ENCODE measurements at places on chromosomes 12 and 14.

- DNase-seq = no peak
Observed at GRCh38 chr12:97471194-97471593, 8.6 kb downstream of the RMST start.

DNA sequence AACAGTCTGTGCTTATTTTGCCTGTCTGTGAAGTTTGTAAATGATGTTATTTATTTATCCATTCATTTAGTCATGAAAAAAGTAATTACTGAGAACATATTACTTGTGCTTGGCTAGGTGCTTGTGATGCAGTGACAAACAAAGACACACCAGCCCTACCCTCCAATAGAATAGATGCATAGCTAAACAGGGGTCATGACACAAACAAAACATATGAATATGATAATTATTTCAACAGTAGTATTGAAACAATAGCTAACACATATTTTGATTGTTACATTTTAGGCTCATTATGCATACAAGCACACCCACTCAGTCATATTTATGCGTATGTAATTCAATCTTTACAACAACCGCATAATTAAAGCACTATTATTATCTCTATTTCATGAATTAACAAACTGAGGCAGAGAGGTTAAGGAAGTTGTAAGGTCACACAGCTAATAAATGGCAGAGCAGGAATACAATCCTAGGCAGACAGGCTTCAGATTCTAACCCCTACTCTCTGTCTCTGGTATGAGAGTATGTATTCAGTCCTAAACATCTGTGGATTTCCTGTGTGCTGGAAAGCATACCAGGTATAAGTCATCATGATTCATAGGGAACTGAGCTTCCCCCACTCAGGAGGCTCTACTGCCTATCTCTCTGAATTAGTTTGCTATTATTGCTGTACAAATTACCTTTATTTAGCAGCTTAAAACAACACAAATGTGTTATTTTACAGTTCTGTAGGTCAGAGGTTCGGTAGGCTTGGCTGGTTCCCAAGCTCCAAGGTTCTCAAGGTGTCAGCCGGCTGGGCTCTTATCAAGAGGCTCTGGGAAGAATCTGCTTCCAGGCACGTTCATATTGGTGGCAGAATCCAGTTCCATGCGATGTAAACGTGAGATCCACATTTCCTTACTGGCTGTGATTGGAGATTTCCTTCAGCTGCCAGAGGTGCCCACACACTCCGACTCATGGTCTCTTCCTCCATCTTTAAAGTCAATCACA, 509.4 kb downstream of the GALC start:
- DNase-seq = no peak

- no peak for DNase-seq
Observed at GRCh38 chr12:54371328-54372112, 7.2 kb upstream of the GPR84 start.

DNA sequence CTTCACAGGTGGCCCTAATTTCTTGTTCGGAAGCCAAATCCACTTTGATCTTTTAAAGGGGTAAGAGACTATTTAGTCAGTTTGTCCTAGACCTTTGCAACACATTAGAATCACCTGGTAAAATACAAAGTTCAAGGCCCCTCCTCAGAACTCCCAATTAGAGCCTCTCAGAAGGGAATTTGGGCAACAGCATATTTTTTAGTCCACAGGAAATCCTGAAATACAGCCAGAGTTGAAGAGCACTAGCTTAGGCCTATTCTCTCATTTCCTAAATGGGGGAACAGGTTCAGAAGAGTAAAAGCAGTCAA, 151.3 kb upstream of the FSCB start:
- DNase-seq = no peak

DNA sequence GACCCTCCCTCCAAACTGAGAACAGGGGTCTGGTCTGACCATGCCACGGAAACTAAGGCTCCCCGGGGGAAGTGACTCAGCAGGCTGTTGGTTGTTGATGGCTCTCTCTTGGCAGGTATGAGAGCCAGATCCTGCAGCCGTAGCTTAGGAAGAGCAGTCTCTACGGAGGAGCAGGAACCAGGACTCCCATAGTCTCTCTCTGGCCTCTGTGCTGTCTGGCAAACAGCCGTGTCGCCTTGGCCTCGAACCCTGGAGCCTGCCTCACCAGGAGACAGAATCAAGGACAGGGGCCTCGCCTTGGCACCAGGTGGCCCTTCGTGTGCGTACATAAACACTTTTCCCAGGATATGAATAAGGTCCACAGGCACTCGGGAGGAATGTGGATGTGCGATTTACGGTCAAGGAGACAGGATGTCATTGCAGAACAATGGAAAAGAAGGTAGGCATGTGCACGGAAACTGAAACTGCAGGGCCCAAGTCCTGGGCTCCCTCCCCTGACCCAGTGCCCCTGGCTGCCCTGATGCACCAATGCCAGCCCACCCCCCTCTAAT, 7.9 kb downstream of the VWF start:
- DNase-seq = no peak

- DNase-seq = no peak
Observed at GRCh38 chr14:27528328-27528727, 930.5 kb upstream of the NOVA1 start.

- DNase-seq = no peak
Observed at GRCh38 chr12:38898001-38898684, 7.2 kb downstream of the CPNE8 start.
